Activated T-helper 17 cell treated with anti-CD3 and anti-CD28 coated beads, Interleukin-2, amount 50 U/mL, for 72 hours (primary cell): ENCODE measurements at places on chromosomes 4 and X. TPM values are rescaled to one million over a fixed set of nuclear protein-coding genes. Genes with fewer than 3 reads are reported as not detected.

GRCh38 chr4:41597494-41597893 lies 59.5 kb downstream of the LIMCH1 start:
- ATAC-seq: no peak

DNA sequence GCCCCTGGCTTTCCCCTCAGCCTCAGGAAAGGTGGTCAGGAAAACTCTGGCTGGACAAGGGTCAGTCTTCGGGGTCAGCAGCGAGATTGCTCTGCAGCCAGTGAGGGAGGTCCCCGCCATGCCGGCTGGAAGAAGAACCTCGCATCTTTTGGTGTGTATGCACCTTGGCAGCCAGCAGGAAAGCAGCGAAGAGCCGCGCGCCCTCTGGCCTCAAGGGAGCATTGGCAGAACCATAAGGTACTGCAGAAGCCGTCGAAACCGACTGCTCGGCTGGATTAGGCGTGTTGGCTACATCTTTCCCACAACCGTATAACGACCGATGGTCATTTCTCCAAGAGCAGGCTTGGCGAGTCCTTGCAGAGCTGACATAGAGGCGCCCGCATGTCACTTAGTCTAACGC lies 48.3 kb downstream of the GPR143 start:
- no peak for ATAC-seq

DNA sequence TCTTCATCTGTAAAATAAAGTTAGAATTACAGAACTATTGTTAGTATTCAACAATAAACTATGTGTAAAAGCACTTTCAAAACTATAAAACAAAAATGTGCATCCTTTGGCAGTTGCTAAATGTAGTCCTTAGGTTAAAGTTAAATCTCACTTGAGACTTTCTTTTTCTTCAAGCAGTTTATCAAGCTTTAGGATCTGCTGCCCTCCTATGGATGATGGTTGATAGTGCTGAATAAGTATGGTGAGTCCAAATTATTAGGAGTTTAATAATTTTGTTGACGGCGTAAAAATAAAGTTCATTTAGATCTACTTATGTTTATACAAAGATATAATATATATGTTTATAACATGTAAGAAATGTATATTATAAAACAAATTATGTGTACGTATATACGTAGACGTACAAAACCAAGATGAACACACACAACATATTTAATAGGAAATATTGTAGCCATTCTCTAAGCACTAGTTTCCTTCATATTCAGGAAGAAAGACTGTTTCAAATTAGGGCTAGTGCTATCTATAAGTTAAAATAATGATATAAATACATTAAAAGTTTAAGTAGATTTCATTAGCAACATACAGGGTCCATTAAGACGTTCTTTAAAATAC lies 22.3 kb downstream of the UGT2A2 start:
- ATAC-seq: no peak

DNA sequence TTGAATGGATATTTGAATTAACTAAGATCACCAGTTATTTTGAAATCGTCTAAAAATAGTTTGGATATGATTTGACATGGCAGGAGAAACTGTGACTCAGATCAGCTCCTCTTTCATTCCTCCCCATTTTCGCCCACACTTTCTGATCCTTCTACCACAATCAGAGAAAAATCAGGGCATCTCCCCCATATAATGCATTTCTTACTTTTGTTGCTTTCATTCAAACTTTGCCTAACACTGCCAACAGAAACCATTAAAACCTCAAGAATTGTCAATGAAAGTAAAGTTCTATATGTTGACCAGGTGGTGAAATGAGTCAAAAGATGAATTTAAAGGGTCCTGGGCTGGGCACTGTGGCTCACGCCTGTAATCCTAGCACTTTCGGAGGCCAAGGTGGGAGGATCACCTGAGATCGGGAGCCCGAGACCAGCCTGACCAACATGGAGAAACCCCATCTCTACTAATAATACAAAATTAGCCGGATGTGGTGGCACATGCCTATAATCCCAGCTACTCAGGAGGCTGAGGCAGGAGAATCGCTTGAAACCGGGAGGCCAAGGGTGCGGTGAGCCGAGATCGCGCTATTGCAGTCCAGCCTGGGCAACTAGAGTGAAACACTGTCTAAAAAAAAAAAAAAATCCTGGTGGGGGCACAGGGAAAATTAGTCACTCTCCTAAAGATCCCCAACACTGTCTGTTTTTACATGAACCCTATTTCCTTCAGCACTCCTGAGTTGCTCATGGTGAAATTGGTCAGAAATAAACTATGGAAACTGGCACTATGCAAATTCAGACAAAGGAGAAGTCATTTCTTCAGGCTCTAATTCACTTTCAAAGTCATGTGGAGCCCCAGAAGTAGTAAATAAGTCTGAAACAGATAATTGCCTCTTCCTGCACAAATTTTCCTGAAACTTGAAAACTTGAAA lies 122.8 kb upstream of the NOCT start:
- ATAC-seq: peak; percentile 77

- ATAC-seq: no peak
These were observed 589 bp upstream of the NEUROG2 start for GRCh38 chr4:112516471-112517066.

DNA sequence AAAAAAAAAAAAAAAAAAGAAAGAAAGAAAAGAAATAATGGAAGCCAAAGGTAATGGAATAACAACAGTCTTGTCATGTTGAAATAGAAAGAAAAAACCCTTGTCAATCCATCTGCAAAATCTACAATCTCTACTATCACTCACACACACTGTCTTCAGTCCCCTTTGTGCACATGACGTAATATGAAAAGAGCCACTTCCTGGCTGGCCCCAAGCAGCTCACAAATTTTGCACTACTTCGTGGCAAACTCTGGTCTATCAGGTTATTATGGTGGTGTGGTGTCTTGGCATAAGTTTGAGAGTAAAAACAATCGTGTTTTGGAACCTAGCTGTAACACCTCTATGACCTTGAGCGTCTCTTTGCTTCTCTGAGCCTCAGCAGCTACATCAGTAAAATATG lies 8.3 kb upstream of the AFAP1 start:
- peak; percentile 84 for ATAC-seq

- no peak for ATAC-seq
These were observed 116.8 kb downstream of the AFAP1 start for GRCh38 chr4:7822877-7823276.

GRCh38 chrX:109399831-109400230 lies 82.1 kb downstream of the GUCY2F start:
- no peak for ATAC-seq

GRCh38 chrX:47047989-47048388 lies 30.3 kb upstream of the RGN start:
- no peak for ATAC-seq

GRCh38 chrX:87900320-87900908 lies 382.8 kb downstream of the KLHL4 start:
- peak; percentile 47 for ATAC-seq

- no peak for ATAC-seq
These were observed 223.4 kb downstream of the VEGFC start for GRCh38 chr4:176569301-176569700.

GRCh38 chr4:139278912-139279759 lies 889 bp downstream of the MGARP start:
- ATAC-seq: peak; percentile 46

DNA sequence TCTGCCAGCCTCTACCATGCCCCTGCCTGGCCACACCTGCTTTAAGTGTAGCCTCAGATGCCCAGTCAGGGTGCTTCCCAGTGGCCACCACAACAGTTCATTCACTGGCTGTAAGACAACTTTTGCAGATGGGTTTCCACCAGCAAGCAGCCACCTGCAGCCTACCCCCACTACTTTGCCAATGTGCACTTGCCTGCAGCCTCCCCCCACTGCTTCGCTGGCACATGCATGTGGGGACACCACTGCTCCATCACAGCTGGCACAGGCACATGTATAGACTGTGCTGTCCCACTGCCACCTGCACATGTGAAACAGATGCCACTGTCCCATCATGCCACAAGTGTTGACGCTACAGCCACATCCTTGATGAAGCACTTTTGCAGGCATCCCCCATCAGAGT lies 723.9 kb downstream of the SH3BGRL start:
- no peak for ATAC-seq

DNA sequence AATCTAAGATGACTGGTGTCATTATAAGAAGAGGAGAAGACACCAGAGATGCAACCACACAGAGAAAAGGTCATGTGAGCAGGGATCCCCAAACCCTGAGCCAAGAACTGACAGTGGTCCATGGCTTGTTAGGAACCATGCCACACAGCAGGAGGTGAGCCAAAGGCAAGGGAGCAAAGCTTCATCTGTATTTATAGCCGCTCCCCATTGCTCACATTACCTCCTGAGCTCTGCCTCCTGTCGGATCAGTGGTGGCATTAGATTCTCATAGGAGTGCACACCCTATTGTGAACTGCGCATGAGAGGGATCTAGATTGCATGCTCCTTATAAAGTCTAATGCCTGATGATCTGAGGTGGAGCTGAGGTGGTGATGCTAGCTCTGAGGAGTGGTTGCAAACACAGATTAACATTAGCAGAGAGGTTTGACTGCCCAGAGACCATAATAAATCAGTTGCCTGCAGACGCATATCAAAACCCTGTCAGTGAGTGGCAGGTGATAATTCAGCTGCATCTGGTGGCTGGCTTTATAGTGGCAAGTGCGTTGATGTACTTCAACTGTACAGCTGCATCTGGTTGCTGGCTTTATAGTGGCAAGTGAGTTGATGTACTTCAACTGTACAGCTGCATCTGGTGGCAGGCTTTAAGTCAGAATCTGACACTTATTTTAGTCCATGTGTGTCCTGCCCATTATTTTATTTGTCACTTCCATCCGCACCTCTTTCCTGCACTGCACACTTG lies 19.8 kb upstream of the CXCL2 start:
- ATAC-seq: no peak

DNA sequence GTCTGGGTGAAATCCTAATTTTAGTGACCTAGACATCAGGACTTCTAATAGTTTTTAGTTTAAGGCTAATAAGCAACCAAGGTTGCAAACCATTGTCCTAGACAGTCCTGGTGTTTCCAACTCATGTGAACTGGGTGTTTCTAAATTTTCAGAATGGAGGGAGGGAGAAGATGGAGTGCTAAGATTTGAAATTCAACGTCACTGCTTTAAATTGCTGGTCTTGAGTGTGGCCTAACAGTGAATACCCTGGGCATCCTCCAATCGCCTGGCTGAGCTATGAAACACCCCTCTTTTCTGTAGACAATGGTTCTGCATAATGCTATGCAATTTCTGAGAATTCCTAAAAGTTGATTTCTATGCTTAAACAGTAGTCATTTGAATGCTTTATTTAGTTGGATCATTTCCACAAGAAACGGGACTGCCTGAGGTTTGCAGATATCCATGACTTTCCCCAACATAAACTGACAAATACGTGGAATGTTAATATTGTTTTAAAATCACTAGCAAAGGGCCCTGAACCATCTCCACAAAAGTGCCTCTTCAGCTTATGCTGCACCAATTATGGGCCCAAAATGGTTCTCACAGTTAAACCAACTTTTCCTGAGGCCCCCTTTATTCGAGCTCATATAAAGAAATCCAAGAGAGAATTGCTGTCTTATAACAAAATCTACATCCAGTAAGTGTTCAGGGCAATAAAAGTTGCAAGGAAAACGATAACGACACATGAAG lies 1.1 kb downstream of the FBXL5 start:
- no peak for ATAC-seq

DNA sequence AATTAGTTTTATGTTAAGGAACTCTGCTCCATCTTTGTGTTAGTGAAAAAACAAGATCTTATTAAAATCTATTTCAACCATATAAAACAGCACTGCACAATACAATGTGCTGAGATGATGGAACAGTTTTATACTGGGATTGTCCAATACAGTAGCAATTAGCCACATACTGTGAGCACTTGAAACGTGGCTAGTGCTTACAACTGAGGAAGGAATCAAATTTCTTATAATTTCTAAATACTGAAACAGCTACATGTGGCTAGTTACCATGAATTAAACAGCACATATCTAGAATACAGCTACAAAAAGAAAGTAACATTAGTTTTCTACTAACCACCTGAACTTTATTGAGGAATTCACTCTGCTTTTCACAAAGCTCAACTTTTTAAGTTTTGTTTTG lies 14.7 kb downstream of the NFXL1 start:
- ATAC-seq: no peak

DNA sequence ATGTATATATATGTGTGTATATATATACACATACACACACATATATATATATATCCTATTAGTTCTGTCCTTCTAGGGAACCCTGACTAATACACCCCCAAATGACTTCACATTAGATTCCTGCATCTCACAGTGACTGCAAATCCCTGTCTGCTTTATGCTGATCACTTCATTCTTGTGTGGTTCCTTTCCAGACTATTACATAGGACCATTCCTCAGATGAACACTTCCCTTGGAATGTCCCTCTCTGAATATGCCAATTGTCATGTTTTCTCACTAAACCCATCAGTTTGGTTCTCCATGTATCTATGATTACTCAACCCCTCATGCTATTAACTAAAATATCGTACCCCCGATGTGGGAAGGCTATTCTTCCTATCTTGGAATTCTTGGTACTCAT lies 605.2 kb upstream of the NR3C2 start:
- no peak for ATAC-seq

- no peak for ATAC-seq
These were observed 141.7 kb downstream of the HHIP start for GRCh38 chr4:144787365-144788258.

- ATAC-seq: no peak
These were observed 365.5 kb upstream of the BOD1L1 start for GRCh38 chr4:13992975-13993520.

- ATAC-seq: peak; percentile 79
These were observed 689 bp upstream of the OGT start for GRCh38 chrX:71532078-71532752.

DNA sequence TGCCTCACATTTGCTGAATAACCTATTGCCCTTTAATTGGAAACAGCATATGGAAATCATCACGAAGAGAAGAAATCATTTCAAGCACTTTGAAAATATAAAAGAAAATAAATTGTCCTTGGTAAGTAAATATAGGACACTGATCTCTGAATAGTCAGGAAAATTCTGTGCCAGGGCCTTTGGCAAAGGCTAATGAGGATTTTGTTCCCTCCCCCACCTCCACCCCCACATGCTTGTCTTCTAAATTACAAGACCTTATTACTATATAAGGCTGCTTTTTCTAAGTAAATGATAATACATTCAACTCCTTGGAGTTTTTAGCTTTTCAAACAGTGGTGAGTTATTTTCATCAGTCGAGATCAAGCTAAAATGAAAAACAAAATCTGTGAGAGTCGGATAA lies 15.8 kb downstream of the SYNPO2 start:
- ATAC-seq: no peak

DNA sequence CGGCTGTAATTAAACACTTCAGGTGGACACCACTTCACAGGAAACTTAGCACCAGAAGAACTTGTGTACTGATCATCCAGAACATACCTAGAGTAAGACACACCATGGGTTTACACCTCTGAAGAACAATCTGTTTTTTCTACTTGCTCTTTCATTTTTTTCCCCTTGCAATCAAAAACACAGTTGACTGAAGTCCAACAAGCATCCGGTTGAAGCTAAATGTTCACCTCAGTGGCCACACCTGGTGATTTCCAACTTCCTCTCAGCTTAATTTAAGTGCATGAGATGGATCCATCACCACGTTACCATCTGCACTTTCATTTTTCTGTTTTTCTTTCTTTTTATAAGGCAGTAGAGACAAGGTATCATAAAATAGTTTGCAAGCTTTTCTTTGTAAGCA lies 4.9 kb upstream of the TXK start:
- ATAC-seq: peak; percentile 33

- no peak for ATAC-seq
These were observed 32.4 kb upstream of the PDLIM3 start for GRCh38 chr4:185567381-185568376.

The TMPRSS11D gene
- total RNA-seq: not detected

The CCNA2 gene
- 86.2 TPM for total RNA-seq

The TRPC3 gene
- total RNA-seq: 0.53 TPM

The SMARCA1 gene
- not detected for total RNA-seq

The ERVMER34-1 gene
- total RNA-seq: 0.09 TPM

The NUDT10 gene
- 0.58 TPM for total RNA-seq

The SLC34A2 gene
- not detected for total RNA-seq
